ENCODE measurements at places on chromosomes 12 and 14. TPM values are rescaled to one million over a fixed set of nuclear protein-coding genes. Genes with fewer than 3 reads are reported as not detected.

- no peak for DNase-seq
These were observed 68.4 kb downstream of the PPM1H start for GRCh38 chr12:62866451-62867082.

The KIF5A gene
- total RNA-seq: 0.08 TPM

DNA sequence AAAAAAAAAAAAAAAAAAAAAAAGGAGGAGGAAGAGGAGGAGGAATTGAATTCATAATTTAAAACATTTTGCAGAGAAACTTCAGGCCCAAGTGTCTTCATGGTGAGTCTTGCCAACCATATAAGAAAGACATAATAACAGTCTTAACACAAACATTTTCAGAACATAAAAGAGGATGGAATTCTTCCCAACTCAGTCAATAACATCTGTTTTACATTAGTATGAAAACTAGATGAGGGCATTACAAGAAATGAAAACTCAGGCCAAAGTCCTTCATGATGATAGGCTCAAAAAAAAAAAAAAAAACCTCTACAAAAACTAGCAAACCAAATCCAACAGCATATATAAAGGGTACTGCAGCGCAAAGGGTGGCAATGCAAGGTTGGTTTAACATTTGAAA is 151.6 kb downstream of the FOXA1 start:
- DNase-seq: no peak

- no peak for DNase-seq
These were observed 46.3 kb downstream of the KCNA1 start for GRCh38 chr12:4956054-4956453.

The NYNRIN gene
- 8.8 TPM for total RNA-seq

- DNase-seq: no peak
These were observed 67.1 kb downstream of the MON2 start for GRCh38 chr12:62533755-62534107.

The HVCN1 gene
- 11.9 TPM for total RNA-seq

GRCh38 chr14:66606826-66607225 is 98.9 kb downstream of the GPHN start:
- DNase-seq: no peak

The CSRP2 gene
- total RNA-seq: 40.9 TPM

- DNase-seq: no peak
These were observed 39.9 kb downstream of the LTBP2 start for GRCh38 chr14:74571901-74572725.

GRCh38 chr12:2654311-2654710 is 140.5 kb upstream of the FKBP4 start:
- DNase-seq: no peak

GRCh38 chr12:80504389-80505163 is 60.5 kb downstream of the PTPRQ start:
- DNase-seq: no peak

The MYBPC1 gene
- total RNA-seq: 8.3 TPM

DNA sequence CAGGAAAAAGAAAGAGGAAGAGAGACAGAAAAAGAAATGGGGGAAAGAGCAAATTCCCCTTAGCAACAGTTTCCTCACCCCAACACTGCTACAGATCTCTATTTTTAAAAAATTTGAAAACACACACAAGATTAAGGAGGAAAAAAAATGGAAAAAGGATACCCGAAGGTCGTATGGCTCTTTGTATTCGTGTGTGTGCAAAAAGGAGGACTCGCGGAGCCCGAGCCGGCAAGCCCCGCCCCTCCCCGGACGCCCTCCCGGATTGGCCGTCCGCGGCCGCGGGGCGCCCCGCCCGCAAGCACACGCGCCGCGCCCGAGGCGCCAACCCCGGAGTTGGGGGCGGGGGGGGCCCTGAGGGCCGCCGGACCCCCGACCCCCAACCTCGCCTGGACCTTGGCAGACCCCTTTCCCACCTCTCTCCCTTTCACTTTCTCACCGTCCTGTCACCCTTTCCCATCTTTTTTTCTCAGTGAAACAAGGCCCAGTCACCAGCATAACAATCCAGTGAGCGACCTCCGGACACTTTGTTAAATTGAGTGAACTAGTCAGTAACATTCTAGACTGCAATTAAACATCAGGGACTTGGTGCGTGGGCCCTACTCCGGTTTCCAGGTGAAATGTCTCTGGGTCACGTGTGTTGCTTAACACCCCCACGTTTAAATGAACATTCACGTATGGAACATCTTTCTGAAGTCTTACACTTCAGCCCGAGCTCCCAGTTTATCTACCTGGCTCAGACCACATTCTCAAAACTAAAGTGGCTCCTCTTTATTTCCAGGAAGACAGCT is at the start of gene C14orf93:
TSS of gene C14orf93 (minus strand) at position 205 of the 788 bp plus-strand sequence. CDS start 11,120 bp downstream, outside the sequence.
- peak; percentile 91 for DNase-seq

DNA sequence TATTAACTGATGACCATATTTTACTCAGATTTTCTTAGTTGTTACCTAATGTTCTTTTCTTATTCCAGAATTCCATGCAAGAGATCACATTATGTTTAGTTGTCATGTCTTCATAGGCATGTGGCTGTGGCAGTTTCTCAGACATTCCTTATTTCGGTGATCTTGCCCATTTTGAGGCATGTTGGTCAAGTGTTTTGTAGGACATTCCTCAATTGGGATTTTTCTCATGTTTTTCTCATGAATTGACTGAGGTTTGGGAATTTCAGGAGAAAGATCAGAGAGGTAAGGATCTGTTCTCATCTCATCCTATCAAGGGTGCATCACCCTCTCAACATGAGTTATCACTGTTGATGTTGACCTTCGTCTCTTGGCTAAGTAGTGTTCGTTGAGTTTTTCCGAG is 81.3 kb downstream of the CHST11 start:
- no peak for DNase-seq

GRCh38 chr12:113284751-113285150 is 50.2 kb downstream of the SLC8B1 start:
- DNase-seq: no peak

DNA sequence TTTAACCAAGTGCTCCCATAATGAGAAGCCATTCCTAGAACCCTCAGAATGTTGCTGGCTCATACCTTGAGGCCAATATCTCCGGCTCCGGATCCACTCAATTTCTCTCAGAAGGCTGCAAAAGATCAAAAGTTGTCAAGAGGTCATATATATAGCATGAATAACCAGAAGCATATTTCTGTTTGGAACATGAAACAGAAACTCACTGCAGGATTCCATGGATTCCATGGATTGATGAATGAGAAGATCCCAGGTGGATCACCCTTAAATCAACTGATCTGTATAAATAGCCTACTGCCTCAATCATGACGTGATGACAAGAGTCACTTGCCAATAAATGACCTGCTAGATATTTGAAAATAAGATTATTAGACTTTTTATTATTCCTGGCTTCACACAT is 3.3 kb upstream of the NT5DC3 start:
- DNase-seq: no peak

The HOXC5 gene
- total RNA-seq: not detected

The OR6J1 gene
- total RNA-seq: not detected

- DNase-seq: no peak
These were observed 164.4 kb upstream of the ALG10B start for GRCh38 chr12:38151991-38152700.

DNA sequence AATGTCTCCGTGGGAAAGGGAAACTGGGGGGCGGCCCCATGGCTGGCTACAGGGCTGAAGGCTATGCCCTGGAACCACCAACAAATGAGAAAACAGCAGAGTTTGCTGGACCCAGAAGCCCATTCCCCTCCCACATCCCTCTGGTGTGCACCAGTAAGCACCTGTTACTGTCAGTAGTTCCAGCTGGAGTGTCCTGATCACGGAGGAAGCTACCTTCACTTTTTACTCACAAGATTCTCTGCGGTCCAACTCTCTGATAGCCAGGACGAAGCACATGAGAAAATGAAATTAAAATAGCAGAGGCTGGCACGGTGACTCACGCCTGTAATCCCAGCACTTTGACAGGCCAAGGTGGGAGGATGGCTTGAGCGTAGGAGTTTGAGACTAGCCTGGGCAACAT is 22.7 kb upstream of the MEG3 start:
- peak; percentile 1 for DNase-seq

The FKBP4 gene
- 63.3 TPM for total RNA-seq

The KLRG1 gene
- total RNA-seq: 4.8 TPM

The IRAK3 gene
- total RNA-seq: 4.0 TPM

The KHNYN gene
- total RNA-seq: 22.5 TPM

DNA sequence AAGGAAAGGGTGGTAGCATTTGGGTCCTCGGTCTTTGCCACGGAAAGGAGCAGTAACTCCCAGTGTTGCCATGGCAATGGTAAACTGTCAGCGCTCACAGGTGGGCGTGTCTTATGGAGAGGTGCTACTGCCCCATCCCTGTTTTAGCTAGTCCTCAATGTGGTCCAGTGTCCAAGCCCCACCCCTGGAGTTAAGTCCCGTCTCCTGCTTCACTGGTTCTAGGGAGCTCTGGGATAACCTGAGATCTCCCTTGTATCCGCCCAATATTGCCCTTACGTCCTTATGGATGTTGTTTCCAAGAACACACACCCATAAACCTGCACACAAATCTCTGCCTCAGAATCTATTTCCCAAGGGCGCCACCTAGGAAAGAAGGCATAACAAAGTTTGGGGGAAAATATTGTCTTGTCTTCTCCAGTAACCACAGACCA is 64.2 kb downstream of the SPRING1 start:
- no peak for DNase-seq

The PTGDR gene
- 0.89 TPM for total RNA-seq

The RBP5 gene
- 0.46 TPM for total RNA-seq

- no peak for DNase-seq
These were observed 929 bp upstream of the UBE2N start for GRCh38 chr12:93442411-93443340.

- DNase-seq: no peak
These were observed 9.5 kb downstream of the VASH1 start for GRCh38 chr14:76770521-76771436.

The PPP4R4 gene
- total RNA-seq: not detected

DNA sequence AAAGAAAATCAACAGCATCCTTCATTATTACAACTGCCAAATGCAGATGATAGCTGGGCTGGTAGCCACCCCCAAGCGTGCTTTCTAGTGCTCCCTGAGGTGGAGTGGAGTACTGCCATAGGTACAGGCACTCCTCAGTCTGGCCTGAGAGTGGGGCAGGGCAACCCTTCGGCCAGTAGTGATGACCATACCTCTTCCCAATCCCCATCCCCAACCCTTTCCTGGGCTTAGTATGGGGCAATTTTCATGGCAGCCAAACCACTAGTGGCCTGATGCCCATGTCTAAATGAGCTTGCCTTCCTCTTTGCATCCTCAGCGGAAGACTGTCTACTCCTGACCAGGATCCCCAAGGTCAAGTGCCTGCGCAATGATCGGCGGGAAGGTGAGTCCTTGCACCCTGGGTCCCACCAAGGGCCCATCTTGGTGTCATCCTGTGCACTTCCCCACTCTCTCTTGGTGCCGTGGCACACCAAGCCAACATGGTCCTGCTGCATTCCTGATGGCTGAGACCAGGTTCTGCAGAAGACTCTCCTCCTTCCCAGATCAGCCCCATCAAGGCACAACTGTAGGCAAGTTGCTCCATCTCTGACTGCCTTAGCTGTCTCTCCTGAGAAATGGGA is 65.8 kb downstream of the GALNT16 start:
- no peak for DNase-seq

DNA sequence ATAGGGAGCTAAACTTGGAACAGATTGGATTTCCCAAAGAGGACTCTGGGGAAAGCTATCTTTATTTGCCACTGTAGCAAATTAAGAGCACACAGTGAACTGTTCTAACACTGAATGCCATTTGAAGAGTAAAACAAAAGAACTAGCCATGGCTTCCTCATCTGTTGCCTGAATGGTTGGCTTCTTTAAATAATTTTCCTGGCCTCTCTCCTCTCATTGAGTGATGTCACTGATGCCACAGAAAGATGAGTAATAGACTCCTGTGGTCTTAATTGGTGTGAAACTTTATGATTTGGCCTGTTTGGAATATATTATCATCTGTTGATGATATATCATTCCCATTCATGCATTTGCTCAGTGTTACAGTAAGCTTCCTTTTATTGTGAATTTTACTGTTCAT is 42.5 kb downstream of the WDR20 start:
- no peak for DNase-seq

- no peak for DNase-seq
These were observed 4.3 kb upstream of the HIGD1C start for GRCh38 chr12:50947933-50948626.

The PGF gene
- 5.1 TPM for total RNA-seq
